ENCODE measurements at places on chromosomes 2 and 18.

GRCh38 chr2:19643117-19643518 is 258.7 kb downstream of the TTC32 start:
- no peak for DNase-seq

- no peak for DNase-seq
These were observed 549.4 kb upstream of the HS6ST1 start for GRCh38 chr2:128867936-128868636.

GRCh38 chr2:137302957-137303356 is 537.6 kb downstream of the THSD7B start:
- no peak for DNase-seq

DNA sequence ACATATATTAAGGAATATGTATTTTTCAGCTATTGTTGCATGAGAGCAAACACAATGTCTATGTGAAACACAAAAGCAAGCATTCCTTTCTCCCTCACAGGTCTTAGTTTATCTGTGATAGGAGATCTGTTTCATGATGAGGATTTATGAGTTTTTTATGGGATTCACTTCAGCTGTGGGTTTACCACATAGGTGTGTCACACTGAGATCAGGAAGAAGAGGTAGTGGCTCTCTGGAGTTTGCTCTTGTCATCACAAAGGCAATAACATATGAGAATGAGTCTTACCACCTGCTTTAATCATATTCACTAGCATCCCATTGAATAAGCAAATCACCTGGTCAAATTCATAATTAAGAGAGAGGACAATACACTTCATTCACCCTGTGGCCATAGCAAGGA is 960.3 kb upstream of the SLC39A10 start:
- no peak for DNase-seq

- no peak for DNase-seq
These were observed 94.3 kb downstream of the ARHGAP15 start for GRCh38 chr2:143223556-143223955.

DNA sequence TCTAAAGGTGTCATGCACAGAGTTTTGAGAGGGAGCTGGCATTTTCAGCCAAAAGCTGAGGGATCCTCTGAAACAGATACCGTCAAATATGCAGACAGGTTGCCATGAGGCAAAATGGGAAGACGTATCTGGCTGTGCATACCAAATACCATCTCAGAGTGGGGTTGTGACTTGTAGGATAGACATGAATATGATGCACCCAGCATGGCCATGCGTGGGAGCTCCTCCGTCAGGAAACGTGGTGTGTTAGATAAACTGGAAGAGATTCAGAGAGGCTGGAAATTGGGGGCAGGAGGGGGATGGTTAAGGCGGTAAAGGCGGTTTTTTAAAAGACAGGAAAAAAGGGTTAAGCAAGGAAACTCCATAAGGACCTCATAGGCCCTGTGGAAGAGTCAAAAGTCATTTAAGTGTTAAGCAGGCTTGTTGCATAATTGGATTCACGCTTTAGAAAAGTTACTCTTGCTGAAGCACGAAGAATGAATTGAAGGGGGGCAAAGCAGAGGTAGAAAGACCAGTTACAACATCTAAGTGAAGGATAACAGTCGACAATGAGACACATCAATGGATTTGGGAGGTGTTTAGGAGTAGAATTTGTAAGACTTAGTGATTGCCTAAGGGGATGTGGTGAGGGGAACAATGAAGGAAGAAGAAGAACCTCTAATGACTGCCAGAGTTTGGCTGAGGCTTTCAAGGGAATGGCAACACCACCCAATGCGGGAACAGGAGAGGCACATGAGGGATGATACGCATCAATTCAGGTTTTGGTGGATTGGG is 139.6 kb upstream of the CTAGE1 start:
- DNase-seq = no peak

DNA sequence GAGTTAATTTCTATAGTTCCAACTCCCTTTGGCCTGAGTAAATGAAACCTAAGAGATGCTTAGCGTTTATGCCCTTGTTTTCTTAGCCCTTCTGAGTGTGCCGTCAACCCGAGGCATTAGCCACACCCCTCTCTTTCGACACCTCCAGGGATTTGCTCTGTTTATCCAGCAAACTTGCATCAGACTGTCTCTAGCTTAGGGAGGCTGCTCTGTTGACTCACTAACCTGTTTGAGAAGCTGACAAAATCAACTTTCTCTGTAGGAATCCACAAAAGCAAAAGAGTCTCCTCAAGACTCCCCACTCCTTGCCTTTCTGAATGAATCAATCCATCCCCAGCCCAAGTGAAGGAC is 317.6 kb downstream of the TNS1 start:
- peak; percentile 38 for DNase-seq

DNA sequence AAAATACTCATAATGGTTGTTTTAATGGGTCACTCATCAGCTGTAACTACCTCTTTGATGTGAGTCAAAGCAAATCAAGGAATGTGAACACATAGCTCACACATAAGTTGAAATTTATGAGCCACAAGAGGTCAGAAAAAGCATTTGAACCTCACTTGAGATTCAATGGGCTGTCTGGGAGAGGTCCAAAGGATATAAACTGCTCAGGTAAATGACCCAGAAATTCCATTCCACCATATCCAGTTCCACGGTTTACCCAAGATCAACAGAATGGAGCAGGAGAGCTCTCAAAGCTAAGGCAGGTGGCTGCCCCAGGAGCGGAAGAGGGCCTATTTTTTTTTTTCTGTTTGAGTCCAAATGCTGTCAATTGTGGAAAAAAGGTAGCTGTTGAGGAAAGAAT is 464.1 kb downstream of the TNS1 start:
- no peak for DNase-seq

- DNase-seq = no peak
These were observed 66.0 kb downstream of the HPCAL1 start for GRCh38 chr2:10368491-10369231.

- DNase-seq = no peak
These were observed 429.2 kb downstream of the TDRD15 start for GRCh38 chr2:21552981-21553380.

- no peak for DNase-seq
These were observed 45.4 kb upstream of the EHBP1 start for GRCh38 chr2:62660087-62660486.
